Activated naive CD8-positive, alpha-beta T cell treated with anti-CD3 and anti-CD28 coated beads for 36 hours (primary cell): ENCODE measurements at places on chromosomes 16 and 17.

DNA sequence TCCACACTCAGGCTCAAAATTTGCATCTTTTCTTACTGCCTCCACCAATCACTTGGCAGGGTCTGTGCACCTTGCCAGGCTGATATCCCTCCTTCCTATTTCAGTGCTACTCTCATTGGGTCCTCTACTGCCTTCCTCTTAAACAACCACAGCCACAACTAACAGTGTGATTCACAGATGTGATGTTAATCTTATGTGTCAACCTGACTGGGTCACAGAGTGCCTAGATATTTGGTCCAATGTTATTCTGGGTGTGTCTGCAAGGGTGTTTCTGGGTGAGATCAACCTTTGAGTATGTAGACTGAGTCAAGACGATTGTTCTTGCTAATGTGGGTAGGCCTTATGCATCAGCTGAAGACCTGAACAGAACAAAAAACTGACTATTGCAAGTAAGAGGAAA, 51.3 kb upstream of the IRX6 start:
- no peak for DNase-seq

DNA sequence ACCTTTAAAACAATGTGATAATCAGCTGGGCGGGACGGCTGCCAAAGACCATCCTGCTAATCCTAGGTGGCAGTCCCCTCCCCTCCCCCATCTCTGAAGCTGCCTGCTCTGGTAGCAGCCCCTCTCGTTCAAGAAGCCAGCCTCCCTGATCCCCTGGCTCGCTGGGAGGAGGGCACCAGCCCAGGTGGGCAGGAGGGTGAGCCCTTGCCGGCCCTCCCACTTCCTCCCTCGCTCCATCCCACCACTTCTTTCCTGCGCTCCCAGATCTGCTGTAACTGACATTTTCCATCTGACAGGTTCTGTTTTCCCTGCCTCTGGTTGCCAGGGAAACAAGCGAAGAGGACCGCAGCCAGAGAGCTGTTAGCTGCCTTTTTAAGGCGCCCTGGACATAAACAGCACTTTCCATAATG, 155.7 kb upstream of the TNRC6C start:
- no peak for DNase-seq

DNA sequence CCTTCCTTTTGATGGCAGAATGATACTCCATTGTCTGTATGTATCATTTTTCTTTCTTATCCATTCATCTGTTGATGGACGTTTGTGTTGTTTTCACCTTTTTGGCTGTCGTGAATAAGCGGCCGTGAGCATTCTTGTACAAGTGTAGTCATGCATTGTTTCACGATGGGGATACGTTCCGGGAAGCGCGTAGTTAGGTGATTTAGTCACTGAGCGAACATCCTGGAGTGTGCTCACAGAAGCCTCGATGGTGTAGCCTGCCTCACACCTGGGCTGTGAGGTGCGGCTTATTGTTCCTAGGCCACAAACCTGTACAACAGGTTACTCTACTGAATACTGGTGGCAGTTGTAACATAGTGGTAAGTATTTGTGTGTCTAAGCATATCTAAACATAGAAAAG, 136.5 kb downstream of the CMIP start:
- DNase-seq: no peak

- DNase-seq: no peak
These were observed 14.9 kb downstream of the CCL17 start for GRCh38 chr16:57419506-57419905.

GRCh38 chr16:83817022-83817421, 9.2 kb downstream of the HSBP1 start:
- no peak for DNase-seq

- no peak for DNase-seq
These were observed 13.1 kb downstream of the MBTPS1 start for GRCh38 chr16:84103678-84104077.

DNA sequence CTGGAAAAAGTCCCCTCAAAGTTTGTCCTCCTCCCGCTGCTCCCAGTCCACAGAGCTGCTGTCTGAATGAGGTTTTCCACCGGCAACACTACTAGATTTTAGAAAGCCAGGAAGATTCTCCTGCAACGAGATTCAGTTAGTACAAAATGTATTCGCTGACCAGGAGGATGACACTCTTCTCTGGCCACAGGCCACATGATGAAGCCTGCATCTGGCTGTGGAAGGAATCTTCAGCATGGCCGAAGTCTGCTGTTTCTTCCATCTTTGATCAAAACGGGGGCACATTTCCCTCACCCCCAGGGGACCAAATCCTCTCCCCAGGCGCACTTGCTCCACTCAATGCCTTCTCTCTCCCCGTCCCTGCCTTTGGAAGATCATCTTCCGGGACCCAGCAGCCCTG, 215.8 kb upstream of the NLRP1 start:
- no peak for DNase-seq

DNA sequence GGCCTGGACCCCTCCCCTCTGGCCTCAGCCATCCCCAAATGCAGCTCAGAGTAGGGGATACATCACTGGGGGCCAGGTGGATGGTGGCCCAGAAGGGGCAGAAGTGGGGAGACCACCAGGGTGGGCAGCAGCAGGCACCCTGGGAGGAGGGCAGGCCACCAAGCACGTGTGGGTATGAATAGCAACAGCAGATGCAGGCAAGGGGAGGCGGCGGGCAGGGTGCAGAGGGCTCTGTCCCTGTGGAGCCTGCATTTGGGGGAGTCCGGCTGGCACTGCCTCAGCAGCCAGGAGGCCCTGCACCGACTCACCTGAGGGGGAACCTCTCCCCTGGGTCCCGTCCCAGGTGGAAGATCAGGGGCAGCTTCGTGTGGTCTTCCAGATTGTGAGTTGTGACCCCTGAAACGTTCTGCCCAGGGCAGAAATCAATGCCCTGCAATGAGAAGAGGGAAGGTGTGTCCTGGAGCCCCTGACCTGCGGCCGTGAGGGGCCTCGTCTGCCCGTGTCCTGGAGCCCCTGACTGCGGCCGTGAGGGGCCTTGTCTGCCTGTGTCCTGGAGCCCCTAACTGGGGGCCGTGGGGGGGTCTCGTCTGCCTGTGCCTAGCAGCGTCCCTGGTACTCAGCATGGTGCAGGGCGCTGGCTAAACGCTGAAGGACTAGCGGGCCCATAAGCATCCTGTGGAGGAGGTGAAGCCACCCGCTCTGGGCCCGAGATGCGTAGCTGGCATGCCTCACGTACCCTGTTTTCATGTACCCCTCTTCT, 10.7 kb upstream of the APRT start:
- no peak for DNase-seq

DNA sequence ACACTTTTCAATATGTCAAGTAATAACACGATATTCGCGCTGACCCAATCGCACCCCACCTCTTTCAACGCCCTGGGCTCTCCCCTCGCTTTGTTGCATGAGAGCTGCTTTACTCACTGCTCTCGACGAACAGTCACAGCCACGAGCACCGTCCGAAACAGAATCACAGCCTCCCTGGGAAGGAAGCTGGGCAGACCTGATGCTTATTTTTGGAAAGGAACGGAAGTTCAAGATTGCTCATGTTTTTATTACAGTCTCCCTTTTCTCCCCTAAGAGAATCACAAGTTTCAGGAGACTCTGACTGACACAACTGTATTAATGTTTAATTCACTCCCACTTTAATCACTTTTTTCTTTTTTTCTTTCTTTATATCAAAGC, 67.8 kb downstream of the ANKRD11 start:
- peak; percentile 45 for DNase-seq

DNA sequence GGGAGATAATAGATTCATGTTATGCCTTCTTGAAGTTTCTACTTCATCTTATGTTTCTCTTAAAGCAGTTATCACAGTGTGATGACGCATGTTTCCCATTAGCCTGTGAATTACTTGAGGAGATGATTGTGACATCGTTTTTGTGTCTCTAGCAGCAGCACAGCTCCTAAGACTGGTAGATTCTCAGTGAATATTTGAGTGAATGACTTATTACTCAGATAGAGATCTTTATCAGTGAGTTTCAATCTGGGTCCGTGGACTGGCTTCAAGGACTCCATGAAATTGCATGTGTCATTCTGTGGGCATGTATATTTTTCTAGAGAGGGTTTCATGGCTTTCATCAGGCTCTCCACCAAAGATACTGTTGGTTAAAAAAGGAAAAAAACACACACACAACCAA, 29.9 kb downstream of the YPEL2 start:
- no peak for DNase-seq

GRCh38 chr16:59305850-59306249, 571.7 kb upstream of the GOT2 start:
- no peak for DNase-seq

- DNase-seq: no peak
These were observed 240.0 kb upstream of the ZFHX3 start for GRCh38 chr16:73287859-73288405.

DNA sequence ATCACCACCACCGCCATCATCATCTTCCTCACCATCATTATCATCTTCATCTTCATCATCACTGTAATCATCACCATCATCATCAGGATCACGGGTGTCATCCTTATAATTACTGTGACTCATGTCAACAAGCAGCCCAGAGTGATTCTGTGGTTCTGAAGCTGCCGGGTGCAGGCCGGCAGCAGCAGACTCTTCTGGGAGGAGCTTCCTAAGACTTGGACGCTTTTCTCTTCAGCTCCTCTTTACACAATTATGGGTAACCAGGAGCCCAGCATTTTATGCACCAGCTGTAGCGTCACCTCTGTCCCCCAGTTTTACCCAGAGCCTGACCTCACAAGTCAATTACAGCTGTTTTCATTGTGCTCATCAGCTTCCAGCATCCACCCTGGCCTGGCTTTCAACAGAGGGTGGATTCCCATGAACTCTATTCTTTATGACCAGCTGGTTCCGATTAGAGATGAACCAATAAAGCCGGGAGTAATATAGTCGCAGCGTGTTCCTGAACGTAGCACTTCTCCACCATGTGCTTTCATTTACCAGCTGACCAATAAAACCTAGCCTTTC, 275.8 kb downstream of the FOXL1 start:
- DNase-seq: no peak

- no peak for DNase-seq
These were observed 35.7 kb downstream of the PECAM1 start for GRCh38 chr17:64354824-64355535.

GRCh38 chr17:32265192-32265923, at the start of gene RHBDL3:
Gene RHBDL3 (plus strand): TSS chr17:32265832. CDS start chr17:32266190, 358 bp downstream.
- DNase-seq: peak; percentile 41

GRCh38 chr16:50719401-50720337, 22.2 kb upstream of the CYLD start:
- DNase-seq: peak; percentile 8

- DNase-seq: no peak
These were observed 86.2 kb downstream of the OR1D5 start for GRCh38 chr17:2977157-2977556.

- no peak for DNase-seq
These were observed 17.5 kb upstream of the CCL22 start for GRCh38 chr16:57341062-57341440.

GRCh38 chr17:50439008-50439407, 13.0 kb downstream of the ACSF2 start:
- no peak for DNase-seq

DNA sequence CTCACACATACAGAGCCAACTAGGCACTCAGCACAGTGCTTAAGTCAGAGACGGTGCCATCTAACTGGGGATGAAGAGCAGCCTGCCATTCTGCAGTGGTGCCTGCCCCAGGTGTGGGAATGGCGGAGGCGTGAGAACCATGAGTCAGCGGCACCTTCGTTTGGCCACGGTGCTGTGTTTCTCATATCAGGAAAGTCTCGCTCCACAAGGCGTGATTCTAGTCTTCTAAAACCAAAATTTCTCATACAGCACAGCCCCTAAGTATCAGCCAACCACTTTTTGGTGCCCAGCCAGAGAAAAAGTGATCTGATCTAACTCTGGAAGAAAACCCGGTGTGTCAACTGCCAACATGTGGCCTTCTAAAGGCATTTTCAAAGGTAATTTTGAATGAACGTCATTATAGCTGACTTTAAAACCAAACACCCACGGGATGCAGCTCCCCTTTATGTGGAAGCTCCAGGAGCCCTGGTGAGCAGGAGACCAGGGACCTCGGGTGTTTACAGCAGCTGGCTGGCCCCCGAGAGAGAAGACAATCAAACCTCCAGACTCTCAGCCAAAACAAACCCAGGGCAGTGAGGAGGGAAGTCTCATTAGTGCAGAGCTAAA, 54.6 kb downstream of the ABCC12 start:
- DNase-seq: no peak

GRCh38 chr17:27888067-27888466, 5.1 kb downstream of the LYRM9 start:
- DNase-seq: no peak

DNA sequence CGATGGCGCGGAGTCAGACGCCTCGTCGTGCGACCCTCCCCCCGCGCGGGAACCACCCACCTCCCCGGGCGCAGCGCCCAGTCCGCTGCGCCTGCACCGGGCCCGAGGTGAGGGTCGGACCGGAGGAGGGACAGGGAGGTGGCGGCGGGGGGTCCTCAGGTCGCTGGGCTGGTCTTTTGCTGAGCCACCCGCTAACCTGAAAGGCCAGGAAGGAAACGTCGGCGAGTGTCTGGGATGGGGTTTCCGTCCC, 4.9 kb downstream of the TBX2 start:
- DNase-seq: no peak

DNA sequence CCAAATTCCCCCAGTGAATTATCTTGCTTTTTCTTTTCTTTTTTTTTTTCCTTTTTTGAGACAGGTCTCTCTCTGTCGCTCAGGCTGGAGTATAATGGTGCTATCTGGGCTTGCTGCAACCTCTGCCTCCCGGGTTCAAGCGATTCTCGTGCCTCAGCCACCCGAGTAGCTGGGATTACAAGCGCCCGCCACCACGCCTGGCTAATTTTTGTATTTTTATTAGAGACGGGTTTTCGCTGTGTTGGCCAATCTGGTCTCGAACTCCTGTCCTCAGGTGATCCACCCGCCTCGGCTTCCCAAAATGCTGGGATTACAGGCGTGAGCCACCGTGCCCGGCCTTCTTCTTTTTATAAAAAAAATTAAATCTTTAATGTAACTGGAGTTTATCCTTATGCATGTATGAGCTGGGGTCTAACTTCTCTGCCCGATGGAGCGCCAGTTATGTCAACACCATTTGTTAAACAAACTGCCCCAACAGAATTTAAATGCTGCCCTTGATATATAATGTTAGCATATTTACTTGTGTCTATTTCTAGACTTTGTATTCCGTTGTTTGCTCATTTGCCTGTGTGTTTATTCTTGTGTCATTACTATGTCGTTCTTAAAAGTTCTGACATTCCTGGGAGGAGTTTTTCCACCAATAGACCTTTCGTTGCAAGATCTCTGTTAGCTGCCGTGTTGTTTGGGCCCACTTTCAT, 535 bp upstream of the AURKB start:
- DNase-seq: no peak
